ENCODE measurements at places on chromosomes 5 and 9.

GRCh38 chr9:131422241-131422792 is 28.4 kb downstream of the PRRC2B start:
- no peak for DNase-seq

DNA sequence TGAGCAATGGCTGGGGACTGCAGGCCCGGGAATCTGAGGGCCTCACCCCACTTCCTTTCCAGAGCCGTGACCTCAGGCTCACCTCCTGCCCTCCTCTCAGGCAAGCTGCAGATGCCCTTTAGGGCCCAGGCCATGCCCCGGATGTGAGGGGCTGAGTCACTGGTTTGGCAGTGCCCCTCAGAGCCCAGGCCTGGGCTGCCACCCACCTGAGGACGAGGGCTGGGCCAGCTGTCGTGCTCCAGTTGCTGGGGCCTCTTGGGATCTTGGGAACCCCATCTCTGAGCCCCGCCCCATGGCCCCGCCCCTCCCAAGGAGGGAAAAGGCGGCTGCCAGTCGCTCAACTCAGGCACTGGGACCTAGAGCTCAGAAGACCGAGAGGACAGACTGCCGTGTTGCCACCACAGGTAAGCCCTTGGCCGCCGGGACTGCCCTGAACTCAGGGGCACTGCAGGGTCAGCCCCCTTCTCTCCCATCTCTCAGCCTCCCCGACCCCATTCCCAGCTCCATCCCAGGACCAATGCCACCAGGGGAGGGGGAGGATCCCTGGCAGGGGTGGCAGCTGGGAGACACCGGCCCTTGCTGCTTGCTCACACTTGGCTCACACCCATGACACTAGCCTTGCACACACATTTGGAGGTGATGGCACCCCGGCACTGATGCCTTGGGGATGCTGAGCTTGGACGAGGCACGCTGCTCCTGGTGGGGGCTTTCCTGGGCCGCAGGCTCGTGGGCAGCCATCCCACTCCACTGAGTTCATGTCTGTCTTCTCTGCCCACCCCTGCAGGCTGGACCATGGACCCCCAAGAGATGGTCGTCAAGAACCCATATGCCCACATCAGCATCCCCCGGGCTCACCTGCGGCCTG is at the start of gene CYSRT1:
TSS of gene CYSRT1 (plus strand) at position 345 of the 865 bp plus-strand sequence. CDS start at position 793, 448 bp downstream.
- DNase-seq: no peak

DNA sequence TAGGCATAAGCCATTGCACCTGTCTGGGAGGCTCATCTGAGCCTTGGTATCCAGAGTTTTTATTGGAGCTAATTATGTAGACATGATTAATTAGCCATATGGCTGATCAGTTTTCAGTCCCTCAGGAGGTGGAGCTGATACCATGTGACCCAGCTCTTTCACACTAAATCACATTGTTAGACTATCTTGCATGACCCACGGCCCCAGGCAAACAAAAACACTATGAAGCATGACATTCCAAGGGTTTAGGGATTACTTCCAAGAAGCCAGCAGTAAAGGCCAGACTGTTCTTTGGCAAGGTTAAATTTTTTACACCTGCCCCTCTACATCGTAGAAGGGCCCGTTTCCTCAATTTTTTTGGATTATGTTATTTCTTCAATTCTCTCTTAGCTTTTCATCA is 5.0 kb upstream of the C5orf24 start:
- DNase-seq: no peak

DNA sequence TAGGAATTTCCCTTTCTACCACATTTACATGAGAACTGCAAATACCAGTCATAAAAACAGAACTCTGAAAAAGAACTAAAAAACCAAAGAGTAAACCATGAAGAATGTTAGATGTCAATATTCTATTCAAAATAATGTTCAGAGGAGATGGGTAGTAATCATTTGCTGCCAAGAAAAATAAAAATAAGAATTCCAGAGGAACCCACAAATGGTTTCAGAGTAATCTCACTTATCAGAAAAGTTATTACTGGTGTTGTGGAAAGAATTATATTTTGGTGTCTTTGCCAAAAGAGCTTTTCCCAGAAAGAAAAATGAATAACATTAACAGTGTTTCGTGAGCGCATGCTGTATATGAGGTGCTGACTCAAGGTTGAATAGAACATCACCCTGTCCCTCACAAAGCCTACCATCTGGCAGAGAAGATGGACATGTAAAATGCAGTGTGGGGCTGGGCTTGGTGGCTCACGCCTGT is 35.6 kb downstream of the GPR21 start:
- no peak for DNase-seq

- no peak for DNase-seq
These were observed 2.9 kb upstream of the INSL6 start for GRCh38 chr9:5188060-5188984.

DNA sequence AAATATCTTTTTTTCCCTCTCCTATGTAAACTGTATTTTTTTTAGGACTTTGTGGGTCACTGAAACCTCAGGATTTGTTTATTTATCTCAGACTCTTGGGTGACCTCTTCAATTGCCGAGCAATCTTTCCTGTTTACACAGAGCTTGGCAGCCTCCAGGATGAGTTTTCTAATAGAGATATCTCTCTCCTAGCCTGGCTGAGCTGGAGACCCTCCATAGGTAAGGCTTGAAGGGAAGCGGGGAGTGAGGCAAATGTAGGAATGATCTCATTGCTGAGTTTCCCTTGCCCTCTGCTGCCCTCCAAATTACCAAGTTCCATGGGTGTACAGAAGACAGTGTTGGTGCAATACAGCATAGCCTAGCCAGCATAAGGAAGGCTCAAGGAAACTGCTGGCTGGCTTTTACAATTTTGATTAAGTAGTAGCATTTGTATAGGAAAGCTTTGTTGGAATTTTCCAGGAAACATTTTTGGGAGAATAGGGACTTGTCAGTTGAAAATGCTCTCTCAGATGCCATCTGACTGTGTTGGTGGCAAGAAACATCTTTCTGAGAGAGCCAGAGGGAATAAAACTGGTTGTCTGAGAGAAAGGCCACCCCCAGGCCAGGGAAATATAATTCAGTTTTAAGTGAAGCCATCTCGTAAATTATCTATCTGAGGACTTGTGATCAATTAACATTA is 116.0 kb downstream of the NMUR2 start:
- no peak for DNase-seq

DNA sequence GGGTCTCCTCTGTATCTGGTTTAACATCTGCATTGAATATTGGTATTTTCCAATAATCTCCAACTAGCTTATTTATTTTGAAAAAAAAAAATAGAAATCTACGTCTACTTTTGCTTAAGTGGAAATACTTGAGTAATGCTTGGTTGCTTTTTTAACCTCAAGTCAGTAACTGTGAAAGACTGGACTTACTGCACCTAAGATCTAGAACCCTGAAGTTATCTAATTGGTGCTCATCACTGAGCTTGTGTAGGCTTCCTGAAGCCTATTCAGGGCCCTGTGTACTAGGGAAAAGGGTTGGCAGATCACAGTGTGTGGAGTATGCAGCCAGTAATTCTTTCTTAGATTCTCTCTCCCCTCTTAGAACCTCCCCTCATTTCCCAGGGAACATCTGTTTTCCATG is 16.2 kb downstream of the SLC1A1 start:
- no peak for DNase-seq

GRCh38 chr9:93224591-93224990 is 40.7 kb downstream of the WNK2 start:
- DNase-seq: no peak

DNA sequence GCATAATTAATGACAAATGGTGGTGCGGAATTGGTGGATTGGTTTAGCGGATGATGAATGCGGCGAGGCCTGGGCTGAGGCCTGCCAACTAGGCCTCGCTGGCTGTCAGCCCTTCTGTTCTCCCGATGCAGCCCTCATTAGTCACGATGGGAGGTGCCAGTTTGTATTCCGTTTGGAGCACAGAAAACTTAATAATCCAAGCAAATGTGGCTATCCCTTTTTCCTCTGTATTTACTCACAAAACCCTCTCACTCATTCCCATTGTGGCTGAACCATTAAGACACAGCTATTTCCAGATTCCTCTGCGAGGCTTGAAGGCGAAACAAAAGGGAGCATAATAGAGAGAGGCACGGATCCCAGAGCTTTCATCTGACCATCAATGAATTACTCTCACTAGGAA is 114.3 kb downstream of the MVB12B start:
- no peak for DNase-seq
